ENCODE measurements at places on chromosomes 4 and X.

DNA sequence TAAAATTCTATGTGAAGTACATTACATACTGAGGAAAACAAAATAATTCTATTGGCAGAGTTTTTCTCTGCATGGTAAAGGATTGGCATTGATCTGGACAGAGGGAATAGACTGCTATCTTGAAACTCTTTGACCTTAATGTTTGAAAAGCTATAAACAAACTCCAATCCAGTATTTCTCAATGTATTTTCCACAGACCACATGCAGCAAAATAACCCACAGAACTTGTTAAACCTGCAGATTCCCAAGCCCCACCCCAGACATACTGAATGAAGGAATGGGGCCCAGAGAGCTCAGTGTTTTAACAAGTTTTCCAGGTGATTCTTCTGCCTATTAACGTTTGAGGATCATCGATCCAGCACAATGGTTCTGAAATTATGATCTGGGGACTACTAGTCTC lies 15.7 kb downstream of the RNF128 start:
- DNase-seq: no peak

DNA sequence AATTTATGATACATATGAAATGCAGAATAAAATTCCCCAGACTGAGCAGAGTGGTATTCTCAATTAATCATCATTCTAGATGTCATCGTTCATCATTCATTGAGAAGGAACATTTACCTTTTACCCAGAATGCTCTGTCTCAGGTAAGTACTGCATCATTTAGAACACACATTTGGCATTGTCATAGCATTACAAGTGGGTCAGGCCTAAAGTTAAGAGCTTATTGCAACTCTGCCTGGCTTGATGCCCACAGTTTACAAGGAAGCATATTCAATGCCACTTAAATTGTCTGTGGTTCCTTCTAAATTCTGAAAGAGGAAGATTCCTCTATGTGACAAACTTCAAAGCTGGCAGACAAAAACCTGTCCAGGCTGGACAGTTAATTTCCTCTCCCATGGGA lies 87.3 kb downstream of the CAMK2D start:
- no peak for DNase-seq

DNA sequence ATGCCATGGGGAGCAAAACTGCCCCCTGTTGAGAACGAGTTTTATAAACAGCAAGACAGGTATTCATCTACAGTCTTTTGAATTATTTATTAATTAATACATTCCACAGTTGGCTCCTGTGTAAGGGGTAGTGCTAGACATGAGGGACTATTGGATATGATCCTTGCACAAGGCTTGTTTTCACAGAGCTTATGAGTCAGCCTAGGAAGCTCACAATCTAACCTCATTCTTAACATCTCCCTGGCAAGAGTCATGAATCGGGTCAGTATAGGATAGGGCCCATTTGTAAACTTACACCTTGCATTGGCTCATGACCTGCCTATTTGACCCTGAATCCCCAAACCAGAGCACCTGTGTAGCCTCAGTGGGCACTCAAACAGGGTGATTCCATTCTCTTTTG lies 209.1 kb upstream of the HCCS start:
- peak; percentile 48 for DNase-seq

- no peak for DNase-seq
Observed at GRCh38 chr4:186581421-186581820, 26.1 kb upstream of the MTNR1A start.

- no peak for DNase-seq
Observed at GRCh38 chr4:31291238-31291637, 571.1 kb downstream of the PCDH7 start.

All from fibroblast of skin of abdomen (primary cell).